ENCODE measurements at places on chromosomes 11 and 22. TPM values are rescaled to one million over a fixed set of nuclear protein-coding genes. Genes with fewer than 3 reads are reported as not detected.

SCGB1A1 gene
- total RNA-seq, result not detected

DNA sequence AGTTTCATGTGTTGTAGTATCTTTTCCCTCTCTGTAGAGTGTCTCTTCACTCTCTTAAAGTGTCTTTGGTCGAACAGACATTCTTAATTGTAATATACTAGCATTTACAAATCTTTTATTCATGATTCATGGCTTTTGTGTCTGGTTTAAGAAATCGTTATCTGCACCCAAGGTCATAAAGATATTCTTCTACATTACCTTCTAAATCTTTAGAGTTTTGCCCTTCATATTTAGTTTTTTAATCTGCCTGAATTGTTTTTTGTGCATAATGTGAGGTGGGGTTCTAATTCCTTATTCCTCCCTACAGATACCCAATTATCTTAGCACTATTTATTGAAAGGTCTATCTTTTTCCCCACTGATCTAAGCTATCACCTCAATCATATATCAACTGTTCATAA lies 9.0 kb upstream of the NNMT start:
- ATAC-seq, result no peak

SLC22A9 gene
- not detected for total RNA-seq

SYT9 gene
- total RNA-seq, result 8.6 TPM

PTPRCAP gene
- total RNA-seq, result not detected

GRCh38 chr11:133383689-133384088 lies 148.6 kb downstream of the OPCML start:
- ATAC-seq, result no peak

DNA sequence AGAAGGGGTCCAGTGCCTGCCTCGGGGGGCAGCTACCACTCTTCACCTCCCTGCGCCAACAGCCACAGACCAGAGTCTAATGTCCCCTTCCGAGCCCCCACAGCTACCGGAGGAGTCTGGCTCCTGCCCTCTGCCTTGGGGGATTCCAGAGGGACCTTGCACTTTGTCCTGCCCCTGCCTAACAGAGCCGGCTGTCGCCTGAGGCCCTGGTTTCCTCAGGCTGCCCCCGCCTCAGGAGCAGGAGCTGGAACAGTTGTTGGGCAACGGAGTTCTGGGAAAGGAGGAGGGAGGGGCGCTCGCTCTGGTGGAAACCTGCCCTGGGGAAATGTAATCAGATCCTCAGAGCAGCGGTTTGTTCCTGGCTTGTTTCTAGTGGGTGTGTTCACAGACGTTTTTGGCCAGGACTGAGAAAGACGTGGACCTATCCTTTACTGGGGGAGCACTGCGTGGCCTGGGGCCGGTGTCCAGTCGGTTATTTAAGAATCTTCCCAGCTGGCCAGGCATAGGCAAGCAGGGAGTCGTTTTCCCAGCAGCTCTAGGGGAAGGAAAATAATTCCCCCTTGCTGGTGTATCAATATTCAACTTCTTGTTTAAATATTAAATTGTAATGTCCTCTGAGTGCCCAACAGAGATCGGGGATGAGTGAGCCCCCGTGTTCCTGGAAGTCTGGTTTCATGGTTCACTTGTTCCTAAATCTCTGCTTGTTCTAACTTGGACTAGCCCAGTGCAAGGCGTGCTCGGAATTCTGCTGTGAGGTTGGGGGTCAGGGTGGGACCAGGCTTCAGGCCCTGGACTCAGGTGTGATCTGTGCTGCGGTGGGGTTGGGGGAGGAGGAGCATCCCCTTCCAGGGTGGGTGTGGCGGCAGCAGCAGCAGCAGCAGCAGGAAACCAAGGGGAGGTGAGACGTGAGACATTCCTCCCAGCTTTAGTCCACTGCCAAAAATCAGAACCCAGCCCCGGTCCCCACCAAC lies 32.1 kb downstream of the A4GALT start:
- ATAC-seq, result peak; percentile 89

DNA sequence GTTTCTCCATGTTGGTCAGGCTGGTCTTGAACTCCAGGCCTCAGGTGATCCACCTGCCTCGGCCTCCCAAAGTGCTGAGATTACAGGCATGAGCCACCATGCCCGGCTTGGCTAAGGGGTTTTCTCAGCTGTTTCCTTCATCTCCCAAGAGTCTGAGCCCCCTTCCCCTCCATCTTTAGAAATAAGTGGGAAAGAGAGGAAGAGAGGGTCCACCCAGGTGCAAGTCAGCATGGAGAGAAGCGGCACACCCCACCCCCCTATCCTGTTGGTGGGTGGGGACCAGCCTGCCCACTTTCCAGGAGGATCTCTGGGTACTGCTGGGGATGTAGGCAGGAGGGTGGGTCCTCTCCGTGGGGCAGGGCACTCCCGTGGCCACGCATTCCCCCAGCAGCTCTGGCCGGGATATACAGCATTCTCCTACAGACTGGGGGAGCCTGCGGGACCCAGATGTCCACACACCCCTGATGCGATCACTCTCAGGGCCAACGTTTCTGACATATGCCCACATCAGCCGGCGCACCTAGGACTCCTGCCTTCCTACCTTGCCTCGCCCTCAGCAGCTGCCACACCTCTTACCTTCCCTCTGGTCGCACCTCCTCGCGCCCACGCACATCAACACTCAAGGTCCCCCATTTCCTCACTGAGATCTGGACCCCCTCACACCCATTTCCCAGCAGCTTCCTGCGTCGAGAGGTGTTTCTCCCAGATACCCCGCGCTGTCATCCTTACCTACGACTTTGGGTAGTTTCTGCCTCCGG lies 8.9 kb downstream of the SCARF2 start:
- ATAC-seq, result no peak

- peak; percentile 58 for ATAC-seq
These were observed 553 bp upstream of the USP47 start for GRCh38 chr11:11841116-11841722.

DNA sequence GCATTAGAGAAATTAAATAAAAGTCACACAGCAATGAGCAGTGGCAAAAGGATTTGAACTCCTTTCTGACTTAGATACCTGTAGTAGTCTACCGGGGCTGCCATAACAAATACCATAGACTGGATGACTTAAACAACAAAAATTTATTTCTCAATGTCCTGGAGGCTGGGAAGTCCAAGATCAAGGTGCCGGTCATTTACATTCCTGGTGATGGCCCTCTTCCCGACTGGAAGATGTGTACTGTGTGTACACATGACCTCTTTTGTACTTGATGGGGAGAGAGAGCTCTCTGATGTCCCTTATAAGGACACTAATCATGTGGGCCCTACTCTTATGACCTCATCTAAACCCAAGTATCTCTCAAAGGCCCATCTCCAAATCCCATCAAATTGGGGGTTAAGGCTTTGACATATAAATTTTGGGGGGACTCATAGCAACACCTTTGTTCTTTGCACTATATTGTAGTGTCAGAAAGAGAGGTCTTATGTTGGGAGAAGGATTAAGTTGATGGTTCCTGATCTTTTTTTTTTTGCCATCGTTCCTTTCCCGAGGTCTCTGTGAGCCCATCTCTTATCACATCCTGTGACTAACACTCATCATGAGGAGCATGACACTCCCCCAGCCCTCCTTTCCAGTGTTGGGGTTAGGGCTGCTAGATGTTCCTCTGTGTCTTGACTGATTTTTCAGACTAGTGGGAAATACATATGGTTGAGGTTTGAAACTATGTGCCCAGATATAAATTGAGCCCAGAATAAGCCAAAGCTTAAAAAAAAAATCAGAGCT lies 104.3 kb downstream of the TRAF6 start:
- no peak for ATAC-seq

EHF gene
- 0.09 TPM for total RNA-seq

DNA sequence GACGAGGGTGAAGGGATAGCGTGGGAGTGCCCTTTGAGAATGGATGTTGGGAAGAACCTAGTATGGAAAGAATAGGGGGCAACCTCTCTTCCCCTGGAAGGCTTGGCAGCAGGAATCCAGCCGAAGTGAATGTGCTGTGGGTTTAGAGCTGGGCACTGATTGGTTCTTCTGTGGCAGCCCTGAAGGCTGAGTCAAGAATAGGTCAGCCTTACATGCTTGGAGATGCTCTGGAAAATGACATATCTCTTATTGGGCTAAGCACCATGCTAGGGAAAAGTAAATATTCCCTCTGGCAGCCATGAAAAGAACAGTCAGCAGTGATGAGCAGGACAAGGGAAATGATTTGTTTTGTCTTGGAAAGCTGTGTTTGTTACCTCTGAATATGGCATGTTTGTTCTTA lies 149.5 kb downstream of the COMMD9 start:
- ATAC-seq, result no peak

GAL3ST1 gene
- not detected for total RNA-seq

CD3D gene
- not detected for total RNA-seq

DNA sequence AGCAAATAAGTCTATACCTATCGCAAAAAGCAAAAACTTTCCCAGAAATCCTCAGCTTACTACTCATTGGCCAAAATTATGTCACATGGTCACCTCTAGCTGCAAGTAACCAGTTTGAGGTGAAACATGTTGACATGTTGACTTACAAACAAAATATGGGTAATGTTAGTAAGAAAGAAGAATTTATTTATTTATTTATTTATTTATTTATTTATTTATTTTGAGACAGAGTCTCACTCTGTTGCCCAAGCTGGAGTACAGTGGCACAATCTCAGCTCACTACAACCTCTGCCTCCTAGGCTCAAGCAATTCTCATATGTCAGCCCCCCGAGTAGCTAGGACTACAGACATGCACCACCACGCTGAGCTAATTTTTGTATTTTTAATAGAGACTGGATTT lies 5.4 kb upstream of the SLC35C1 start:
- no peak for ATAC-seq

HPS4 gene
- 21.7 TPM for total RNA-seq

C11orf16 gene
- 0.11 TPM for total RNA-seq

- no peak for ATAC-seq
These were observed 3.9 kb upstream of the EHF start for GRCh38 chr11:34616830-34617504.

DNA sequence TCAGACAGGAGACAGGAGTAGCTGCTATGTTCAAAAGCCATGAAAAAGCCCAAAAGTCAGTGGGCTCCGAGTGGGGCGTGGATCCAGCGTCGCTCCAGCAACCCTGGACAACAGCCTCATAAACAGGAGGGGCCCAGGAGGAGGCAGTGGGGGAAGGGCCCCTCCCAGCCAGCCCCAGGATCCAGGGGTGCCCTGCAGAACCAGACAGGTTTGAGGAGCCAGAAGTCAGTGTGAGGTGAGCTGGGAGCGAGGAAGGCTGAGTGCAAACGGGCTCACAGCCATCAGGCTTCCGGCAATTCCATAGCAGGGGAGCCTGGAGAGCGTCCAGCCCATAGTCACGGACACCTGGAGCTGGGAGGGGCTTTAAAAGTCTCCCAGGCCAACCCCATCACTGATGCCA lies 217.7 kb downstream of the MN1 start:
- no peak for ATAC-seq

DNA sequence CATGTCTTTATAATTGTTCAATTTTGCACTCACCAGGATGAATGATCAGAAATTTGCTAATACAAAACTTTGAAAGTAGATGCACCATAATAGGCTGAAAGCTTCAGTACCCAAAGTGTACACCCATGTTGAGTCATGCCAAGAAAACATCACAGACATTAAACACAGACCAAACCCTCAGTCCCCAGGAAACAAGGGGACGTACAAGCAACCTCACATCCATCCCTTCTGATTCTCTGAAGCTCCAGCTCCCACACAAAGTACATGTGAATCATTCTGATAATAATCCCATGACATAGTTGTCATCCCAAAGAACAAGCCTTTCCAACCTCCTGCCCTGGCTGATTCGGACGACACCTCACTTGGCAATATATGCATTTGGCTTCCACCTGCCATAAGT lies 183.8 kb downstream of the SNX19 start:
- ATAC-seq, result no peak

GRCh38 chr11:86161336-86161735 lies 83.2 kb upstream of the EED start:
- ATAC-seq, result no peak

- ATAC-seq, result no peak
These were observed 23.9 kb upstream of the SWAP70 start for GRCh38 chr11:9639985-9640384.

VPREB1 gene
- not detected for total RNA-seq

GRCh38 chr11:78038697-78039313 lies 15.7 kb upstream of the KCTD14 start:
- no peak for ATAC-seq

GRCh38 chr22:20748082-20748481 lies 25.8 kb upstream of the SERPIND1 start:
- no peak for ATAC-seq

KRTAP5-10 gene
- 0.37 TPM for total RNA-seq

DNA sequence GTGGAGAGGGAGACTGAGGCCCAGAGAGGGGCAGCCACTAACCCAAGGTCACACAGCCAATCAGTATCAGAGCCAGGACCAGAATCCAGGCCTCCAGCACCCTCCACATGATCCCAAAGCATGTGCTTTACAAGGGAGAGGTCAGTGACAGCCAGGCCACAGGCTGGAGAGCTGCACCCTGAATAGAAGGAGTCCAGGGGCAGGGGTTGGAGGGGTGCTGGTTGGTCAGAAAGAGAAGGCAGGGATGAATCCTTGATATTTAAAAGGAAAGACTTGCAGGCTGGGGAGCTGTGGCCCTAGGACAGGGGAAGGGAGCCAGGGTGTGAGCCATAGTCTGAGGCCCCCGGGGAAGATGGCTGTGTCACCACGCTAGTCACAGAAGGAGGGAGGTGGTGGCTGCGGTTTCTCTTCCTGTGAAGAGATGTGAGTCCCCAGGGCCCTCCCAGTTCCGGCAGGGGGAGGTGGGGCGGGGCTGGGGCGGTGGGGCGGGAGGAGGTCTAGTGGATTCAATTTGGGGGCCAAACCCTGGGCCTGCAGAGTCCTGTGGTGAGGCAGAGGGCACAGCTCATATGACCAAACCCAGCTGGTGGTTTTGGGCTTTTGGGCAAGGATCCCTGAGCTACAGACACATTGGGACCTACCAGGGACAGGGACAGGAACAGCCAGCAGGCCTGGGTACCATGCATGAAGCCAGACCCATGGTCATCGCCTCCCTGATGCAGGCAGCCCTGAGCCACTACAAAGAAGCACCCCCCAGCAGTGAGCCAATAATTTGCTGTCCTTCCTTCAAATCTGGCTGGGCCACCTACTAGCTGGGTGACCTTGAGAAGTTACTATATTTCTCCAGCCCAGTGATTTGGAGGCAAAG lies 14.0 kb downstream of the RAC2 start:
- ATAC-seq, result peak; percentile 77

DNA sequence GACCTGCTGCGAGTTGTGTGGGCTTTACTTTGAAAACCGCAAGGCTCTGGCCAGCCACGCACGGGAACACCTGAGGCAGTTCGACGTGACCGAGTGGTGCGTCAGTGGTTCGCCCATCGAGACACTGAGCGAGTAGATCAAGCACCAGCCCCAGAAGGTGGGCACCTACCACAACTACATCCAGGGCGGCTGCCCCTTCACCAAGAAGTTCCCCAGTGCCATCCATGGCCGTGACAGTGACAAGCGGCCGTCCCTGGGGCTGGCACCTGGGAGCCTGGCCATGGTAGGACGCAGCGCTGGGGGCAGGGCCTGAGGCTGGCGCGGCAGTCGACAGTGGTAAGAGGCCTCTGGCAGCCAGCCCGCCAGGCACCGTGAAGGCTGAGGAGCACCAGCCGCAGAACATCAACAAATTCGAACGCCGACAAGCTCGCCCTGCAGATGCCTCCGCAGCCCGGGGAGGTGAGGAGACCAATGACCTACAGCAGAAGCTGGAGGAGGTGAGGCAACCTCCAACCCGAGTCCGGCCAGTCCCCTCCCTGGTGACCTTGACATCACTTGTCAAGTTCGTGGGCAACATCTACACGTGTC lies 545.2 kb upstream of the CCDC179 start:
- no peak for ATAC-seq

MS4A6A gene
- total RNA-seq, result 0.41 TPM

GRCh38 chr11:102081313-102081712 lies 28.9 kb upstream of the YAP1 start:
- no peak for ATAC-seq

All from motor neuron (in vitro differentiated cells).